ENCODE measurements at places on chromosomes 12 and 14. TPM values are rescaled to one million over a fixed set of nuclear protein-coding genes. Genes with fewer than 3 reads are reported as not detected.

The KRT5 gene
- total RNA-seq = not detected

The JPH4 gene
- 0.13 TPM for total RNA-seq

The RPL41 gene
- total RNA-seq = 3,403 TPM

The COL2A1 gene
- total RNA-seq = not detected

The FOXM1 gene
- total RNA-seq = 42.8 TPM

DNA sequence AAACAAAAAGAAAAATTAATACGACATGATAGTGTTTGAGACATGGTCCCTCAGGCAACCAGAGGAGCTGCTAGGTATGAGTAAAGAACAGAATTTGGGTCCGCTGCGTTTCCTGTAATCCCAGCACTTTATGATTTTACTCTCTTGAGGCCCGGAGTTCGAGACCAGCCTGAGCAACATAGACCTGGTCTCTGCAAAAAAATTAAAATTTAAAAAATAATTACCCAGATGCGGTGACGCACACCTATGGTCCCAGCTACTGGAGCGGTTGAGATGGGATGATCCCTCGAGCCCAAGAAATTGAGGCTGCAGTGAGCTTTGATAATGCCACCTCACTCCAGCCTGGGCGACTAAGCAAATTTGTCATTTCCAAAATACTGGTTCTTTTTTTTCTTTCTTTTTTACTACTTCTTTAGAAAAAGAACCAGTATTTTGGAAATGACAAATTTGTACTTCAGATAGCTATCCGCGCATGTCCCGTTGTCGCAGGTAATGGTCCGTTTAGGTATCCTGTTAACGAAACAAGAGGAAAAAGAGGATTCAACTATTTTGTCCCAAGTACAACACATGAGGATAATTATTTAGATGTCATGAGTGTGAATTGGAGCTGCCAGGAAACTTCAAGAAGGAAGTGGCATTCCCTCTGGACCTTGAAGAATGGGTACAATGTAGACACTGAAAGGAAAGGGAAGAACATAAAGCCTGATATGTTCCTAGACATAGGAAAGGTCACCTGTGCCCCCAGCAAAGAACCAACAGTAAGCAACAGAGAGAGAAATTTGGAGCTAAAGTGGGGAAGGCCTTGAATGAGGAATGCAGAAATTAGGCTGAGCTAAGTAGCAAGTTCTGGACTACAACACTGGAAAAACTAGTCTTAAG is 1.2 kb upstream of the HECTD1 start:
- no peak for DNase-seq

DNA sequence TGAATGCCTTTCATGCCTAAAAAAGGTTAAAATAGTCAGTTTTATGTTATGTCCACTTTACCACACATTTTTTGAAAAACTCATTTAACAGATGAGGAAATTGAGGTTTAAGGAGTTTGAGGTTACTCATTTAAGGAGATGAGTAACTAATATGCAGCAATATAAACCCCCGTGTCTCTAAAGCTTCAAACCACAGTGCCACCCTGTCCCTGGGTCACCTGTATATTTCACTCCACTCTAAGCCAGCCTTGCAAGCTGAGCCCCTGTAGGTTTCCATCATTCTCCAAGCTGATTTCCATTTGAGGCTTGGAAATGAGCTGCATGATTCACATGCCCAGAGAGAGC is 64.4 kb downstream of the NUAK1 start:
- no peak for DNase-seq

GRCh38 chr12:50751948-50752721 is 11.8 kb upstream of the ATF1 start:
- no peak for DNase-seq

DNA sequence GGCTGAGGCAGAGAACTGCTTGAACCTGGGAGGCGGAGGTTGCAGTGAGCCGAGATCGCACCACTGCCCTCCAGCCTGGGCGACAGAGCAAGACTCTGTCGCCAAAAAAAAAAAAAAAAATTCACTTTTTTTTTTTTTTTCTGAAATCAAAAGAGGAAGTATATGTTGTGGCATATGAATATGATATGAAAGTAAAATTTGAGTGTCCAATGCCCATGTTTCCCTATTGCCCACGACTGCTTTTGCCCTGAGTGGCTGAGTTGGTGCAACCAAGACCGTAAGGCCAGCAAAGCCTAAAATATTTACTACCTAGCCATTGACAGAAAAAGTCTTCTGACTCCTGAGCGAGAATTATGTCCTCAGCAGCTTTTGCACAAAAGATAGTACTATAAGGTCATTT is 101.7 kb upstream of the PARP11 start:
- DNase-seq = no peak

GRCh38 chr12:6551063-6551461 is 4.8 kb downstream of the IFFO1 start:
- no peak for DNase-seq

GRCh38 chr14:77055981-77056380 is 27.5 kb upstream of the IRF2BPL start:
- DNase-seq = no peak

DNA sequence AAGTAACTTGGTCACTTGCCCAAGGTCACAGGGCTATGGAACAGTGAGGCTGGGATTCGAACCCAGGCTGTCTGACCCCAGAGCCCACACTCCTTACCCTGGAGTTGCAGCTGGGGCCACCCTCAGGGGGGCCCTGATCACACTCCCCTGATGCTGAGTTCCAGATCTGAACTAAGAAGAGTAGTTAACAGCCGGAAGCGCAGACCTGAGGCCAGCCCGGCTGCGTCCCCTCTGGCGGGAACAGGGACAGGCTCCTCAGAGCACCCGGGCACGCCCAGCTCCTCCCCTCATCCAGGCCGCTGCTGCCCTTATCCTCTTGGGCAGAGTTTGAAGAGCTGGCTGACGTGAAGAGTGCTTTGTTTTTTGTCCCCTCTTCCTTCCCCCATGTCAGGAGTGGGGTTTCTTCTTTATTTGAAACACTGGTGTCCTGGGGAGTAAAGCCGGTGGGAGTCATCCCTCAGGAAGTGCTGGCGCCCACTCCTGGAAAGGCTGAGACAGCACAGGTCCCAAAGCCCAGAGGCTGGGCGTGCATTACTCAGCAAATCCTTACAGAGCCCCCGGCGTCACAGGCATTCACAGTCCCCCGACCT is 8.7 kb downstream of the PHB2 start:
- DNase-seq = peak; percentile 90

DNA sequence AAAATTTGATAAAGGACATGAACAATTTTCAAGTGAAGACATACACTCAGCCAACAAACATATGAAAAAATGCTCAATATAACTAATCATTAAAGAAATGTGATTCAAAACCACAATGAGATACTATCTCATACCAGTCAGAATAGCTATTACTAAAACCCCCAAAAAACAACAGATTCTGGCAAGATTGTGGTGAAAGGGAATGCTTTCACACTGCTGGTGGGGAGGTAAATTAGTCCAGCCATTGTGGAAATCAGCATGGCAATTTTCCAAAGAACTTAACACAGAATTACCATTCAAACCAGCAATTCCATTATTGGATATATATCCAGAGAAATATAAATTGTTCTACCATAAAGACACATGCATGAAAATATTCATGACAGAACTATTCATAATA is 18.7 kb upstream of the TAS2R14 start:
- no peak for DNase-seq
